Right ventricle myocardium superior (tissue), 1 donor: ENCODE measurements at places on chromosomes 2 and 18.

GRCh38 chr2:105126336-105126735 lies 88.5 kb downstream of the MRPS9 start:
- no peak for DNase-seq

DNA sequence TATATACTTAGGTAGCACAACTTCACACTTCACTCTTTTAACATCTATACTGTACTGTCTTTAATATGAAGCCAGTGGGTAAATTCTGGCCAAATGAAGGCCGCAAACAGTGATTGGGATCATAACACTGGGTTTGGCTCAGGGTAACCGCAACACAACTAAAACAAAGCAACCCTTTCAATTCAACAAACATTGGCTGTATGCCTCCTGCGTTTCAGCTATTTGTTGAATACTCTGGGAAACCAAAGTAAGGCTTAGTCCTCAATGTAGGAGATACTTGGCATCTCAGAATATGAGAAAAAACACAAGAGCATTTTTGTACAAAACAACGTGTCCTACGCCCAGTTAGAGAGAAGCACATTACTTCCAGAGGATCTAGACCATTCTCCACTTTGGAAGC lies 693.3 kb upstream of the KLHL29 start:
- DNase-seq = no peak

- no peak for DNase-seq
Measured at GRCh38 chr2:226376516-226377180, 423.0 kb downstream of the IRS1 start.

- DNase-seq = no peak
Measured at GRCh38 chr2:44804406-44805265, 136.9 kb upstream of the SIX3 start.

GRCh38 chr2:166042356-166042755 lies 85.5 kb downstream of the SCN1A start:
- no peak for DNase-seq

- no peak for DNase-seq
Measured at GRCh38 chr2:240630771-240631547, 5.7 kb downstream of the GPR35 start.

DNA sequence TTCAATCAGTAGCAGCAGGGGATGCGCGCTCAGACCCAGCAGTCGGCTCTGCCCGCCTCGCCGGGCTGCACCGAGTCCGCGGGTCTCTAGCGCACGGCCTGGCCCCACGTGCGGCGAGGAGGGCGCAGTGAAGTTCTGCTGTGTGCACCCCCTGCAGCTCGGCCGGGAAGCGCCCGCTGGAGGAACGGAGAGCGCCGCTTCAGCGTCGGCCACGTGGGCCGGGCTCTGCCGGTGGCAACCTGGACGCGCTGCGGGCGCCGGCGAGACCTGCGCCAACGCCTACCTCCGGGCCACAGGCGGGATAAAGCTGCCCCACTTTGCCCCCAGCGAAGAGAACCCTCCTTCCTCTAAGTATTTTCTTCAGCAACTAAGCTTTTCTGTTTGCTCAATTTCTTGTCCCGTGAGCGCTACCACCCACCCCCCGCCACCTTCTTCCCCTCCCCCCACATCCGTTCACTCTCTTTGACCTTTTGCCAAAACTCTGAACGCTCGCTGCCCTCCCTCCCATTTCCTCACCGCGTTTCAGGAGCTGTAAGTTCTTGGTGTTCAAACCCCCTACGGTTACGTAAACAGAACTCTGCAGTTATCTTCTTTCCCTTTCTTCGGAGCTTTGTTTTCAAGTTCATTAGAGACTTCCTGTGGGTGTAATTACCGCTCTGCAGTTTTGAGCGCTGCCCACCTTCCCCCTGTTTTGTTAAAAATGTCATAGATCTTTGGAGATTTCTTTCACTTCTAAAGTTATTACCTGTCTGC lies 42.6 kb upstream of the EDAR start:
- peak; percentile 66 for DNase-seq

DNA sequence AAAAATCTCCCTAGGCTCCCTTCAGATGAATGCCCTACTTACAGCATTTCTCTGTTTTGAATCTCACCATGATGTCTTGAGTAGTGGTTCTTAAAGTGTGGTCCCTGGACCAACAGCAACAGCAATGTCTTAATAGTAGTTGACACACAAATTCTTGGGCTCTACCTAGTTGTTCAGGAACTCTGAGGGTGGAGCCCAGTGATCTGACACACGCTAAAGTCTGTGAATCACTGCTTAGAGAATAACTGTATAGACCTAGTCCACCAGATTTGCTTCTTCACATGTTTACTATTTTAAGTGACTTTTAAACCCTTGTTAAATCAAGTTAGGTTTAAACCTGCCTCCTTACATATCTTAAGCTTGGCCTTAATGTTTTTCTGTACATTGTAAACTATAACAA lies 47.6 kb upstream of the ARHGAP15 start:
- DNase-seq = no peak

DNA sequence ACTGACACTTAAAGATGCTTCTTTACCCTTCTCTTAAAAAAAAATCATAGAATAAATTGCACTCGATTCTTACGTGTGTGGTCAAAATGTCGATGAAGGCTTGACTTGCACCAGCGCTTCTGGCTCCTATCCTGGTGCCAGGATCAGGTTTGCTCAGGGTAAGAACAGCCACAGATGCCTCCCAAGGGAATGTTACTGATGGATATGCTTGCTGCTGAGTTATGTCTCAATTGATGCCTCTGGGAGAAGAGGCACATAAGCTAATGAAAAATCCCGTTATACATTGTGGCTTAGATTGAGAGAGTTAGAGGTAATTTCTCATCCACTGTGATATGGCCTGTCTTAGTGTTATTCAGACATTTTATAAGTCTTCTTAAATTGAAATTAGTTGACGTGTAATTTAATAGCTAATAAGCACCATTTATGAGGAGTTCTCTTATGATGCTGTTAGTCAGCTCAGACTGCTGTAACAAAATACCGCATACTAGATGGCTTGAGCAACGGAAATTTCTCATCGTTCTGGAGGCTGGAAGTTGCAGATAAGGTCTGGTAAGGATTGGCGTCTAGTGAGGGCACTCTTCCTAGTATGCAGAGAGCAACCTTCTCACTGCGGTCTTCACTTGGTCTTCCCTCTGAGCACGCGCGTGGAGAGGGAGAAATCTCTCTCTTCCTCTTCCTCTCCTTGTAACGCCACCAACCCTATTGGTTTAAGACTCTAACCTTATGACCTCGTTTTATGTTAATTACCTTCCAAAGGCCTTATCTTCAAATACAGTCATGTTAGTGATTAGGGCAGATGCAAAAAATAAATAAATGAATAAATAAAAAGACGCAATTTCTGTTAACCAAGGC lies 116.6 kb upstream of the NOSTRIN start:
- DNase-seq = no peak

- DNase-seq = no peak
Measured at GRCh38 chr2:143759455-143759854, 630.2 kb downstream of the ARHGAP15 start.
